Suppressor macrophage treated with lipopolysaccharide for 4 hours (primary cell): ENCODE measurements at places on chromosomes 6 and 20.

DNA sequence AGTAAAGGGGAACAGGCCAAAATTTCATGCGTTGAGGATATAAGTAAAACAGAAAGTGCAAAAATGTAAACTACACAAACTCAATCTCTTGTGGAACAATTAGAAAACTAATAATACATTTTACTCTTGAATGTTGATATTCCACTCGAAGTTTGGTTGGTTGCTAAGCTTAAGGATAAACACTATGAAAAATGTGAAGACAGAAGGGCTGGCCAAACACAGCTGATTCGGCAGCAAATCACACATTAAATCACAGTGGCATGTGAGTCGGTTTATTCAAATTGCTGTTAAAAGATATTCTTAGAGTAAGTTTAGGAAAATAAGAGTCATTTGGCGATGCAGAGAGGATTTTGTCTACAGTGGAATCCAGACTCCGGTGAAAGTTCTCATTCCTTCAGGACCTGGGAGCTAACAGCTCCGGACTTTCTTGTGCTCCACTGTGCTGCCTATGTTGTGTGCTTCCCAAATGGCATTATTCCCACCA lies 1.4 kb upstream of the EPM2A start:
- no peak for DNase-seq

DNA sequence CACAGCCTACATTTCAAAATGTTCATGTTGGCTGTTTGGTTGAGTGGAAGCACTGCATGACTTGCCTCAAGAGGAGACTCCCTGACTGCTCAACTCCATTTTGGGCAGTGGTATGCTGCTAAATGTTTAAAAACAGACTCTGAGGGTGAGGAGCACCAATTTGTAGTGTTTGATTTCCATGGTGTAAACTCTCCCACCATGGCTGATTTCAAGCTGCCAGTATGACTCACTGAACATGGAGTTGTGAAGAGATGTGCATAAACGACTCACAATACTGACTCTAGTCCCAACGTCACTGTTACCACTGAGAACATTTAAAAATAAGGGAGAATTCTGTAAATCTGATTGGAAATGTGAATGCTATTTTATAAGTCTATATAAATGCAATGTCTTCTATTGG lies 70.4 kb downstream of the BACH2 start:
- DNase-seq: no peak

GRCh38 chr6:88376768-88377387 lies 210.7 kb upstream of the CNR1 start:
- no peak for DNase-seq

GRCh38 chr20:48789185-48789668 lies 38.6 kb downstream of the PREX1 start:
- DNase-seq: no peak

DNA sequence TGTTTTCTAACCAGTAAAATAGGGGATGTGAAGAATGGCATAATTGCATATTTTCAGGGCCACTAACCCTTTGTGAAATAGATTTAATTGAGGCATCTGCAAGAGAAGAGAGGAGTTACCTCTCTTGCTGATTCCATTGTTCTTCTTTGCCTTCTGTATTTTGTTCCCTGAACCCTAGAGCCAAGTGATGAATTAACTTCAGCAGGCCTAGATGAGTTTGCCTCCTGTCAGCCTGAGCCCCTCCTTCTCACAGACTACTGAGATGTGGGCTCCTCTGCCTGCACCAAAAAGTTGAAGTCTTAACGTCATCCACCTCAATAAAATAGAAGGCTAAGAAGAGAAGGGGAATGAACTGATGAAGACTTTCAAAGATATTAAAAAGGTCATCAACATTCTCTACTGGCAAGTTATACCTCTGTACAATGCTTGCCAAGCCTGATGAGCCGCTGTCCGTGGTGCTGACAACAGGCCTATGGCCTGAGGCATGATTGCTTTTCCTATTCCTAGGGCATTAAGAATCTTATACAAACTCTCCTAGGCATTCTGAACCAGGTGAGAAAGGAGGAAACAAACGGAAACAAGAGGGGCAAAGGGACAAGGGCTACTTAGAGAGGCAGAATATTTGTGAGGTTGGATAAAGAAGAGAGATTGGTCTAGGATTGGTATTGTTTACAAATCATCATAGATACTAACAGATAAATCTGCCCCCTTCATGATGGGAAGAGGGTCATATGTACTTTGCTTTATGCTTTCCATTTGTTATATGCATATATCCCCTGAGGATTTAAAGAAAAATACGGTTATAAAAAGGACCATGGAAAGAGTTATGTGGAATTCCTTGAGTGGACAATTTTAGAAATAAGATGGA lies 46.8 kb downstream of the CD24 start:
- DNase-seq: peak; percentile 21
